Stimulated activated CD4-positive, alpha-beta T cell treated with anti-CD3 and anti-CD28 coated beads, Interleukin-15, amount 100 ng/mL, for 48 hours (primary cell): ENCODE measurements at places on chromosomes 3 and 15.

GRCh38 chr3:128170866-128171516 is 17.7 kb downstream of the EEFSEC start:
- DNase-seq = no peak

DNA sequence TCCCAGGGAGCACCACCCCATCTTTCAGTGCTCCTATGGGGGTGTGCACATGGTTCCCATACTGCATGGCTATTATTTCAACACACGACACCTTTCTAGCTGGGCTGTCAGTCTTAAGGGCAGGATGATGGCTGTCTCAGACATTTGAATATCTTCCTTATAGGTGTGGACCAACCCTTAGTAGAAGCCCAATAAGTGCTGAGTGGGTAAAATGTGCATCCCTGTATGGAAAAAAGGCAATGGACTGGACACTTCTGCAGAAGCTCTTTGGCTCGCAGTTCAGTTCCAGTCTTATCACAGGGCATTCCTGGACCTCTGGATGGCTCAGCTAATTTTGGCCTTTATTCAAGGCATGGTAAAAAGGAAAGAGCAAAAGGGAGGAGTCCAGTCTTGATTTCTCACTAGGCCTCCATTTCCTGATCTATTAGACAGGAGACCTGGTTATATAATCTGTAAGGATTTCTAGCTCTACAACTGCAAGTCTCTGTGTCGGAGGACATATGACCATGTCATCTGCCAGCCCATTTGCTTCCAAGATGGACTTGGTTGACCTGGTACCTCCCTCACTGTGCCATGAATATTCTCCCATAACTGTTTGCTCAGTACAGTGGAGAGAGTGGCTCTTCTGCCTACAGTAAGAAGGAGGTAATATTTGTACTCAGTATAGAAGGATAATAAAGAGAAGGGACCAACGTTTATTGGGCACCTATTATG is 53.8 kb upstream of the RASGRP1 start:
- no peak for DNase-seq

DNA sequence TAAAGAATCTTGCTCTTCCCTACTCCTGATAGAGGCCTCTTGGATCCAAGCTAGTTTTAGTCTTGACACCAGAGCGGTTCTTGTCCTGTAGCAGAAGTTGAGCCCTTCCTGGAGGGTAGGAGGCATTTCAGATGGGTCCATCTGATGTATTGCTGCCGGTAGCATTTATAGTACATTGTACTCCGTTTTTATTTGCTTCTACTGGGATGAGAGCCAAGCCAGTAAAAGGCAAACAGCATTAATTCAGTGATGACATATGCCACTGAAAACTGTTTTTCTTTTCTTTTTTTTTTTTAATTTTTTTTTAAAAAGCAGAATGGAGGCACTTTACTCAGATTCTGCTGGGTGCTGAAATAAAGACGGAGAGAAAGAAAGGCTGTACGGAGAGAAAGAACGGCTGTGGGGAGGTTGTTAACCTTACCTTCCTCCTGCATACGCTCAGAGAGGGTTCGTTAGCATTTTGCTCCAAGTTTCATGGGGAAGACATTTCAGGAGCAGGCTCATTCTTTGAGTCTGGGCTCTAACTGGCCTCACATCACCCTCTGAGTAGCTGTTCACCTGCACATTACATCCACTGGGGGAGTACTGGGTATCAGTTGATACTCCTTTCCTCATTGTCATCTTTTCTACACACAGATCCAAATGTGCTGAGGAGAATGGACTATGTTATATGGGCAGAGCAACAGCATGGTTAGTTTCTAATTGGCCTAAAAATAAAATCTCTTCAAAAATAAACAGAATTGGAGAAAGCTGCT is 161.5 kb downstream of the FEZF2 start:
- DNase-seq = no peak

DNA sequence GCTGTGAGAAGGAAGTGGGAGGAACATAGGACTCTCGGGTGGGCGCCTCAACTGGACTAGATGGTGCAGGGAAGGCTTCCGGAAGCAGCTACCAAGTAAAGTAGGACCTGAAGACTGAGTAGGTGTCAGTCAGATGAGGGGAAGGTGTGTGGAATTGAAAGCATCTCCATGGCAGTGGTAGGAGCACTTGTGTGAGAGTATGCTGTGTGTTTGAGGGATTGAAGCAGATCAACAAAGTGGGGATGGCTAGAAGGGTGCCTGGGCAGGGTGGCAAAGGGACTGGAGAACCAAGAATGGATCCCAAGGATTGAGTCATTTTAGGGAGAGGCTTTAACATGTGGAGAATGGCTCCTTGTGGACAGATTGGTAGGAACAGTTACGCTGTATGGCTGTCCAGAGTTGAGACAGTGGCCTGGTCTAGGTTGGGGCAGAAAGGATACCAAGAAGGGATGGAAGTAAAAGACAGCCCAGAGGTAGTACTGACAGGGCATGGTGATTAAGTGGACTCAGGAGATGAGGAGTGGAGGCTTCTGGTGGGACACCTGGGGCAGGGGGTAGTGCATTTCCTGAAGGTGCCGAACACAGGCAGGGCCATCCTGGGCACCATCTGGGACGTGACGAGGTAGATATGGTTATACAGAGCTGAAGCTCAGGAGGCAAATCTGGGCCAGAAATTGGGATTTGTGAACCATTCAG is 1.5 kb downstream of the UQCC5 start:
- DNase-seq = no peak

- DNase-seq = no peak
These were observed 570.6 kb upstream of the ROBO1 start for GRCh38 chr3:80338366-80338765.

DNA sequence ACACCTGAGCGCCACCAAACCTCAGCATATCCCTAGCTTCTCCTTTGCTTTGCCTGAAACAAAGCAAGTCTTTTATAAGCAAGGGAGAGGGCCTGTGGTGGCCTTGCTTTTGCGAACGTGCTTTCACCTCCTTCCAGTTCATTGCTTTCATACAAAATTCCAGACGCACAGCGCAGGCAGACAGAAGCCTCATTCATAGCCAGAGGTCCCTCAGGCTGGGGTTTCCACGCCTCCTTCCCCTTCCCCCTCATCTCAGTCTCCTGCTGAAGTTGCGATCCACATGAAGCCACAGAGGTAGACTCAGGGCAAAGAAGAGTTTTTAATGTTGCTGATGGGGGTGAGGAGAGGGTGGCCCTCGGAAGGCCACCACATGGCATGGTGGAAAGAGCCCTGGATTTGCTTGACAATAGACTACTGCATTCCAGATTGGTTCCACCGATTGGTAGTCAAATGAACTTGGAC is 59.4 kb upstream of the FLNB start:
- no peak for DNase-seq

DNA sequence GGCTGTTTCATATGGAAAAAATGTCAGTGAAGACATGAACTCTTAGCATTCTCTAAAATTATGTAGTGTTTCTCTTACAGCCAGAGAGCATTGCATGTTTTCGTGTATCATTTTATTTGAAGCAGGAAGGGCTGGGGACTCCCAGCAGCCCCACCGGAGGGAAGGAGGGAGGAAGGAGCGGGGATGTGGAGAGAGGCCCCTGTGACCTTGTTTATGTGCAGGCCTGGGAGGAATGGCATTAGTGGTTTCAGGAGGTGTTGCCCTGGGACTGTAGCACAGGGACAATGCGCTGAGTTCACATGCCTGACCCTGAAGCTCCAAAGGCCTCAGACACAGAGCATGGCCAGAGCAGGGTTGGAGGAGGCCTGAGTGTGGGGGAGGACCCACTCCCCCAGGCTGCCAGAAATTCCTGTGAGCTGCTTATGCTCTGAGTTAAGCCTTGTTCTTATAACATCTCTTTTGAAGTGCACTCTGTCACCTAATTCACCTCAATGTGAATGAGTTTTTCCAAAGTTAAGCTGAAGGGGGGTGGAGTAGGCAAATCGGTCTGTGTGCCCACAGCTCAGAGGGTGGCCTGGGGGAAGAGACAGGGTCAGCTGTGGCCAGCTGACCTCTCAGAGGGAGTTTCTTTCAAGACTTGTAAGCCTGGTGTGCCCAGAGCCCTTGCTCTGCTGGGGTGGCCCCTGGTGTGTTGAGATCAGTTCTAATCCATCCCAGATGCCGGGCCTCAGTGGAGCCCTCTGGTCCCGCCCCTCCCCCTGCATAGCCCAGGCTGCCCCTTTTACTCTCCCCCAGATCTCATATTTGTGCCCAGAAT is 3.9 kb upstream of the RNU6-1 start:
- no peak for DNase-seq

DNA sequence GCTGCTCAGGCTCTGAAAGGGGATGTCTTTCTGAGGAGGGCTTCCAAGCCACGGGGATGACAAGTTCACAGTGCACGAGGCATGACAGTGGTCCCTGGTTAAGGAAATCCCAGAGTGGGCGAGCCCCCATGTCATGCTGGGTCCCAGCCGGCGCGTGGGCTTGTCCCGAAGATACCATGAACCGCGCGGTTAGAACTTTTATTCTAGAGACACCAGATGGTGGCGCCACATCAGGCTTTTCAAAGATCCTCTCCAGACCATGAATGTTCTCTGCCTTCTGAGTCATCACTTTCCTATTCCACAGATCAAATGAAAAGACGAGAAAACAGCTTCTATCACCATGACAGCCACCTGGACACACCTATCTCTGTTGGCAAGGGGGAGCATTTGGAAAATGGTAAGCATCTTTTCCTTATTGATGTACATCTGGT is 227.8 kb upstream of the LYSMD4 start:
- no peak for DNase-seq

DNA sequence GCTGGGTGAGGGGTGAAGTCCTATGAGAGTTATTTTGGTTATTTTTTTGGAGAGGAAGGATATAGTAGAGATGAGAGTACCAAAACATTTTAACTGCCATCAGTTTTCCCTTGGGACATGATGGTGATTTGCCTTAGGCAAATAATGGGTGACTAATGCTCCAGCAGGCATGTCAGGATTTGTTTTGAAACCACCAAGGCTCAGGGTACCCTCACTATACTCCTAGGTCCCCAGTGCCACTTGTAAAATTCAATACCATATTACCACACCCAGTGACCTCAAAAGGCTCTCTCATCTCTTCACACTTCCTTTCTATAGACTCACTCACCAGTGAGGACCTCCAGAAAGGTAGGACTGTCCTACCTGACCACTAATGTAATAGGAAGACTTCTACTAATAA is 83.6 kb downstream of the WDR72 start:
- DNase-seq = no peak

- no peak for DNase-seq
These were observed 61.8 kb upstream of the SNRK start for GRCh38 chr3:43224405-43225073.

GRCh38 chr15:85773249-85773648 is 21.5 kb downstream of the KLHL25 start:
- DNase-seq = no peak

DNA sequence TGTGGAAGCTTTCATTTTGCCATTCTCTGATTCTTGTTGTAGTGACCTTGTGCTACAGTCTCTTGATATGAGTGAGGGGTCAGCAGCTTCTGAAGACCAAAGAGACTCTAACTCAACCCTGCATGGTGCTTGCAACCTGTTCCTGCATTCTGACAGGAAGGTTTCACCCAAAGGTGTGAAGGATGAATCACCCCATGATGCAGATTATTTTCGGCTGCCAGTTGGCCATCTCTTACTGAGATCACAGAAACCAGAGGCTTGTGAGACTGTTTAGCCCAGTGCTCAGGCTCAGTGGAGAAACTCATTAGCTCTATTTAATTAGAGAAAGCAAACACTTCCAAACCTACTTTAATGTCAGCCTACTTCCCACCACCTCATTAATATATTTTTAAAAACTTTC is 29.2 kb upstream of the TPRG1 start:
- DNase-seq = no peak

DNA sequence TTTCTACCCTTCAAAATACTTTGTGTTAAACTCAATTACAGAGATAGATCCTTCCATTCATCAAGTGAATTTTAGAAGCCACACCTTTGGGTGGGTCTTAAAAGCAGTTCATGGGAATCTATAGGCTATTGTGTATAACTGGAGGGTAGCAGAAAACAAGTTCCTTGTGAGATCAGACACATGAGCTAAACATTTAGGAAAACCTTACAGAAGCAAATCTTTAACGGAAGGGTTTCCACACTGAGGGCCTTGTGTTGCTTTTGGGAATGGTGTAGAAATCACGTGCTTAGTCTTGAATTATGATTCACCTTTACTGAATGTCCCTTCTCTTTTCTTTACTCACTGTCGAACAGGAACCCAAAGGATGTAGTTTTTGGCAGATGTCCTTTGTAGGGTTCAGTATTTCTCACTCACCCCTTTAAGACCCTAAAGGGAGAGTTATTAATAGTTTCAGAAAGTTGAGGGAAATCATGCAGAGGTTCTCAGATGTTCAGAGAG is 257.3 kb upstream of the CTDSPL start:
- DNase-seq = no peak

- no peak for DNase-seq
These were observed 345.0 kb downstream of the TUSC7 start for GRCh38 chr3:117054556-117054955.

DNA sequence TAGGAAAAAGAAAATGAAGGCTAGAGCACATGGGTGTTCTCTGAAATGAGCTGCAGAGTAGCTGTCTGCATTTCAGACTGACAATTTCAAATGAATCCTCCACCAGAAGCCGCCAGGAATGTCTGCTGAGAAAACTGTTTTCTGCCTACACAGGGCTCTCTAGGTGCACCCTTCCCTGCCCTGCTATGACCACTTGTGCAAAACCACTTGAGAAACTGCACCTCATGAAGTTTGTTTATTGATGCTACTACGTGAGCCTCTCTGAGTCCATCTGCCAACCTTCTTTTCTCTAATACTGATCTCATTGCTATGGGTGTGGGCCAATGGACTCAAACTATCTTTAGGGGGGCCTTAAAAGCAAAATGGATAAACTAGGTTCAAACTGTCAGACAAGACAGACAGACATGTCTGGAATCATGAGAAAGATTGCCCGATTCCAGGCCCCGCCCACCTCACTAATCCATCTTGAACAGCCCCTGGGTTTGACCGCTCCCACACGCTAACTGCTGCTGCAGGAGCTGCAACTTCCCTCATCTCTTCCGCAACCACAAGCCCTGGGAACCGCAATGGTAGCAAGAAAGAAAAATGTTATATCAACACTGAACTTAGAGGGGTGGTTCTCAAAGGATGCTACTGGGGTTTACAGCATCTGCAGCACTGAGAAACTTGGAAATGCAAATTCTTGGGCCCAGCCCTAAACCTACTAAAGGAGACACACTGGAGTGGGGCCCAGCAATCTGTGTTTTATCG is 9.0 kb upstream of the CD47 start:
- DNase-seq = no peak

DNA sequence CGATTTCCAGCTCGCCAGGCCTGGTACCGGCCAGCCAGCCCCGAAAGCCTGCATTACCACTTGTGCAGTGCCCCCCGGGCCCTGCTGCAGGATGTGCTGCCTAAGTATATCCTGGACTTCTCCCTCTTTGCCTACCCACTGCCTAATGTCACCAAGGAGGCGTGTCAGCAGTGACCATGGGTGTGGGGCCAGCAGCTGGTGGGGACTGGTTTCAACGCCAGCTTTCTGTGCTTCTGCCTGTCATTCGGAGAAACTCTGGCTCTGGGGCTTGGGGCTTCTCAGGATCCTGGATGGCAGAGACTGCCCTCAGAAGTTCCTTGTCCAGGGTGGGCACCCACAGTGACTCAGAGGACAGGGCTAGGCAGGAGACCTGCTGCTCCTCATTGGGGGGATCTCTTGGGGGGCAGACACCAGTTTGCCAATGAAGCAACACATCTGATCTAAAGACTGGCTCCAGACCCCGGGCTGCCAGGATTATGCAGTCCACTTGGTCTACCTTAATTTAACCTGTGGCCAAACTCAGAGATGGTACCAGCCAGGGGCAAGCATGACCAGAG is 1.5 kb downstream of the CHST14 start:
- no peak for DNase-seq

GRCh38 chr3:159789017-159789416 is 199.6 kb upstream of the IL12A start:
- DNase-seq = no peak

GRCh38 chr3:144039661-144040060 is 68.0 kb downstream of the DIPK2A start:
- no peak for DNase-seq
